Mesenteric fat pad (tissue), 1 donor: ENCODE measurements at places on chromosomes 12 and 14.

- no peak for DNase-seq
Measured at GRCh38 chr14:39807271-39807670, 375.0 kb upstream of the FBXO33 start.

DNA sequence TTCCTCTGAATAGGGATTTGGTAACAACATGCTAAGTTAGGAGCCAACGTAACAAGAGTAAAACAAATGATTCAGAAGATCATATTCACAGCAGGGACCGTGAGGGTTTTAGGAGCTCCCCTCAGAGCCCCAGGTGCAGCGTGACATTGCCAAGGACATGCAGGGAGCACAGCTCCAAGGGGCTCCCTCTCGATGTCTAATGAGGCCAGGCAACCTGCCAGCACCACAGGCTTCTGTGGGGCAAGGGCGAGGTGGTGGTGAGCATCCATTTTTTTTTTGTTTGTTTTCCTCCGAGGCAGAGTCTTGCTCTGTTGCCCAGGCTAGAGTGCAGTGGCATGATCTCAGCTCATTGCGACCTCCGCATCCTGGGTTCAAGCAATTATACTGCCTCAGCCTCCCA is 95.1 kb upstream of the PTPRB start:
- DNase-seq, result no peak

- no peak for DNase-seq
Measured at GRCh38 chr14:59359431-59360124, 105.6 kb downstream of the GPR135 start.

DNA sequence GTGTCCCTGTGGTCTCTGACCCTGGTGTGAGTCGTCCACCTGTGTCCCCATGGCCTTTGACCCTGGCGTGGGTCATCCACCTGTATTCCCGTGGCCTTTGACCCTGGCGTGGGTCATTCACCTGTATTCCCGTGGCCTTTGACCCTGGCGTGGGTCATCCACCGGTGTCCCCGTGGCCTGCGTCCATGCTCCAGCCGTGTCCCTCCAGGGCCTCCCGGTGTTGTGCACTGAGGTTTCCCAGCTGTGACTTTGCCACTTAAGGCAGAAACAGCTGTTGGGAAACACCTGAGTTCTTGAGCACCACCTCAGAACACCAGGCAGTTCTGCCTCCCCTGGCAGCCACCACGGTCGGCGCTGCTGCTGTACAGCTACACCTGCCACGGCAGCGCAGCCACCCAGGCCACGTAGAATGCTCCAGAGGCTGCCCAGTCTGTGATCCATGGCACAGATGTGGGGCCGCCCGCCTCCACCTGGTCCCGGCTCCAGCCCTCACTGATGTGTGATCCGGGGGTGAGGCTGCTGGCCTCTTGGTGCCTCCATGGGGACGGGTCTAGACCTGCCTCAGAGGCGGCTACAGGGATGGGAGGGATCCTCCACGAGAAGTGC is 69.1 kb upstream of the GALNT9 start:
- DNase-seq, result no peak

- no peak for DNase-seq
Measured at GRCh38 chr14:102975662-102976061, 53.2 kb downstream of the AMN start.

GRCh38 chr12:131138638-131139362 is 185.1 kb downstream of the ADGRD1 start:
- peak; percentile 78 for DNase-seq
